ENCODE measurements at places on chromosomes 6 and 20. TPM values are rescaled to one million over a fixed set of nuclear protein-coding genes. Genes with fewer than 3 reads are reported as not detected.
A peak's percentile ranks its signal among the peaks of the same experiment; 100 is the strongest.

WFDC5 gene
- not detected for total RNA-seq

- DNase-seq = no peak
Measured at GRCh38 chr20:2887715-2888114, 14.4 kb downstream of the PTPRA start.

GSS gene
- total RNA-seq = 22.9 TPM

FAM217A gene
- total RNA-seq = not detected

DNA sequence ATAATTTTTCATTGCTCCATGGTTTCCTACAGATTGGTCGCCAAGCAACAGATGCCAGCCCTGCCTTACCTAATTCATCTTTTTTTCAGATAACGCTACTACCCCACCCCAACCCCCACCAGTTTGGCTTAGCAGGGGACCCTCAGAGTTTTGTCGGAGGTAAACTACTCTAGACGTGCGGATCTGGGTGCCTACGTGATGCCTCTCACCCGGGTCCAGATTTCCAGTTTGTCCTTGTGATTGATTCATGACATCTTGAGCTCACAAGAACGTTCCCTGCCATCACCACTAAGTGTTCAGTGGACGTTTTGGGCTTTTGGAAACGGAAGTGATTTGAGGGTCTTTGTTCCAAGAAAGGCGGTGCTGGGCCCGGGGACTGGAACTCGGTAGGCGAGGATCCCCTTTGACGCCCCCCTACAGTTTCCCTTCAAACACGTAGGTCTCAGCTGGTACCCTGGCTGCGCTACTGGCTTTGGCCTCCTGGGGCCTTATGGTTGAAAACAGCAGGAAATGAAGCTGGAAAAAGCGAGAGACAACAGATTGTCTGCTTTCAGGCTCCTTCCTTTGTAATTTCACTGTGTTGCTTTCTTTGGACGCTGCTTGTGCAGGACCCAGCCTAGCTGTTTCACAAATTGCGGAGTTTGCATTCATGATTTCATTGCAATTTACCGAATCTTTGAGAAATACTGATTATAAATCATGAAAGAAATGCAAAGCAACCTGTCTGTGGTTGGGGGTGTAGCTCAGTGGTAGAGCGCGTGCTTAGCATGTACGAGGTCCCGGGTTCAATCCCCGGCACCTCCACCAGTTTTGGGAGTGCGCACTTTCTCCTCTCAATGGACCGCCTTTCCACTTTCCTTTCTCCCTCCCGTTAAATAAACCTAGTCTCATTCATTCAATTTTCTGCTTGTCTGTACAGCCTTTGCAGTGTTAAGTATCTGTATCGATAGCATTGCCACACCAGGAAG is 81.0 kb downstream of the GPX5 start:
- DNase-seq = no peak

CLPSL1 gene
- total RNA-seq = not detected

DNA sequence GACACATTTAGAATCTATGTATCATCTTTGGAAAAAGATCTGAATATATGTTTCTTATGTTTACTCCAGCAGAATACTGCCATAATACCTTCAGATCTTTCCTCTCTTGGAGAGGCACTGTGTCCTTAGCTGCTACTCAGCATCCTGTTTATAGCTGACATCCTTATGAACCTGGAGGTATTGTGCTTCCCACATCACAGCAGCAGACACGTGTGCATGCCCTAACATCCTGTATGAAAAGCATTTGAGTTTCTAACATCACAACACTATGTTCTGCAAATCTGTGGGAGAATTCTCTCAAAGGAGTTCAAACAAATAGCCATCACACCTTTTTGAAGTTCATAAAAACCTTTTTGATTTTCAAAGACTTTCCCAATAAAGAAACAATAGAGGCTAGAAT is 216.0 kb downstream of the GJA1 start:
- no peak for DNase-seq

WFDC2 gene
- 1.5 TPM for total RNA-seq

DNA sequence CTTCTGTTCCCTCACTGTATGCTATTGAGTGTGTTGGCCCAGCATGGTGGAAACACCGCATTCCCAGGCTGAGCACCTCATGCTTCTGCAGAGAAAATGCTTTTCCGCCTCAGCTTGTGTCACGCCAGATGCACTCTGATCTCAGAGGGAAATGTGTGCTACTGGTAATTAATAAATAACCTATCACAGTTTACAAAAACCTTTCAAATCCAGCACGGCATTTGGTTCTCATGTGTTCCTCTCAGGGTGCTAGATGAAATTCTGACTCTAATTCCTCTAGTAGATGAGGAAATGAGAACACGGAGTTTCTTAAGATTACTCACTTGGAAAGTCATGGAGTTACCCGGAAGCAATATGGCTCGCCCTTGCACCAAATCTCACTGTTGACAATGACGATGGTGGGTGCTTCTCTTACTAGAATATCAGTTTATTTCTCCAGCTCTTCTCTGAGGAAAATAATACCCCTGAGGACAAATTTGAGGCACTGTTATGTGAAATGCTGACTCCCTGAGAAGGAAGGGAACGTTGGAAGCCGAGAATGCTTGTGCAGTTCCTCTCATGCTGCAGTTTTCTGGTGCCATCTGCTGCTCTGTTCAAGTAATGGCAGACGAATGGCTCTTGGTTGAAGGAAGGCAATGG is 116.6 kb downstream of the RNF144B start:
- peak; percentile 54 for DNase-seq

DNA sequence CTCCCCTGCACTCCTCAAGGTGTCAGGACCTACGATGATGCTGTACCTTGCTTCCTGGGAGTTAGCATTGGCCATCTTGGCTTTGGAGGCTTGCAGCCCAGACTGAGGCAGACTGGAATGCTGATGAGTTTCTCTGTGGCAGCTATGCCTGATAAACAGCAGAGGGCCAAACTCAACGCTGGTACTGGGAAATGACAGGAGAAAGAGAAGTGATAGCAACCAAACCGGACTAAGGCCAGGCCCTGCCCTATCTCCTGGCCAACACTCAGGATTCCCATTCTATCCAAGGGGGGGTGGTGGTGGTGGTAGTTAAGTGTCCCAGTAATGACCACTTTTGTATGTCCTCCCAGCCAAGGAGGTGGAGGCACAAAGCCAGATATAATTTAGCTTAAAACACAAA is 90.0 kb upstream of the DTNBP1 start:
- DNase-seq = no peak

- DNase-seq = no peak
Measured at GRCh38 chr6:107956181-107956580, 1.8 kb downstream of the SEC63 start.

DEFB132 gene
- not detected for total RNA-seq

GRCh38 chr20:51206032-51206662 is 183.2 kb upstream of the KCNG1 start:
- DNase-seq = no peak

DNA sequence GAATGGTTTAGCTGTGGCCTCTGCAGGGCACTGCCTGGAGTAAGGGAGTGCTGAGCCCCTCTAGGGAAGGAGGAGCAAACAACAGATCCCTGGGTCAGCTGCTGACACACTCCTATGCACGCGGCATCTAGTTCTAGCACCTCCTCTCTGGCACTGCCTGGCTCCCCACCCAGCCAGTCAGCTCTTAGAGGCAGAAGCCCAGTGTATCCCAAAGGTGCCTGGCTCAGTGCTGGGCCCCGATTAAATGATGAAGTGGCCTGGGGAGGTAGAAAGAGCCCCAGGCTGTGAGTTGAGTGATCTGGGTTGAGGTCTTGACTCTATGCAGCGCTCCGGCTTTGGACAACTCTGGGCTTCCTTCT is 7.6 kb upstream of the VEGFA start:
- DNase-seq = no peak

RAD21L1 gene
- total RNA-seq = not detected

- DNase-seq = no peak
Measured at GRCh38 chr6:33728438-33728837, 16.9 kb upstream of the UQCC2 start.

DNA sequence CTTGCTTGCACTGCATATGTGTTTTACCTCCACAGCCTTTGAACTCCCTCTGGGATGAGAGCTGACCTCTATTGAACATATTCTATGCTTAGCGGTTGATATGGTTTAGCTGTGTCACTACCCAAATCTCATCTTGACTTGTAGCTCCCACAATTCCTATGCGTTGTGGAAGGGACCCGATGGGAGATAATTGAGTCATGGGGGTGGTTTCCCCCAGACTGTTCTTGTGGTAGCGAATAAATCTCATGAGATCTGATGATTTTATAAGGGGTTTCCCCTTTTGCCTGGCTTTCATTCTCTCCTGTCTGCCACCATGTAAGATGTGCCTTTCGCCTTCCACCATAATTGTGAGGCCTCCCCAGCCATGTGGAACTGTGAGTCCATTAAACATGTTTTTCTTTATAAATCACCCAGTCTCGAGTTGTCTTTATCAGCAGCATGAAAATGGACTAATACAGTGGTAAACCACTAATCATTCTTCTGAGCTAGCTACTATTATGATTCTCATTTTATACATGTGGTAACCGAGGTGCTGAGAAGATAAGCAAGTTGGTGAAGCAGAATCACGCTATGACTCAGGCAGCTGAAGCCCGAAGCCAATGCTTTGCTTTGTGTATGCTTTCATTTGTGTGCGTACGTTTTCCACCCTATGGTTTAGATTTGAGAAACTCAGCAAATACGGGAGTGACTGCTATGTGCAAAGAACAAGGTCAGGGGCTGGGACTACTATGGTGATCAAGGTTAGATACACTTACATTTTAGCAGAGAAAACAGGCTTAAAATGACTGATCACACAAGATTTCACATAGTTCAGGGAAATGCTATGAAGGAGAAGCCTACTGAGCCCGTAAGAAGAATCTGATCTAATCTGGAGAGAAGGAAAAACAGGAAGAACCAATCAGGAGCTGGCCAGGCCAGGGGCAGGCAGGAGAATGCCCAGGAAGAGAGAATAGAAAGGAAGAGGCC is 363.5 kb downstream of the ESR1 start:
- no peak for DNase-seq

DNA sequence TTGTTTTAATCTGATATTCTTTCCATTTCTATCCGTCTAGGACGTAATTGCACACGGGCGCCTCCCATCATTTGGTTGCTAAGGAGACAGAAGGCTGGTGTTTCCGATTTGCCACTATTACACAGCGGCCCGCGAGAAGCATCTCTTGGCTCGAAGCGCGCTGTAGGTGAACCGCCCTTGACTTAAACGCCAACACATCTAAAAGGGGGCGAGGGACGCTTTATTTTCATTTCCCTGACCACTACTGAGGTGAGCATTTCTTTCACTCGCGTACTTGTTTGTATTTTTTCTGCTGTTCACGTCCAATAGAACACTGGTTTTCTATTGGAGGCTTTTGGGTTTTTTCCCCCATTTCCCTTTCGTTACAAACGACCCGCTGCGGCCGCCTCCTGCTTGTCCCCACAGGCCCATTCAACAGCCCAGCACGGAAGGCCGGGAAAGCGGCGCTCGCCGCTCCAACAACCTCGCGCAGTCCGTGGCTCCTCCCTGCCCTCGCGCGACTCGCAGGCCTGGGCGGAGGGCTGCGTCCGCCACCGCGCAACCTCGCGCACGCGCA is 505 bp upstream of the WRNIP1 start:
- peak; percentile 73 for DNase-seq

DNA sequence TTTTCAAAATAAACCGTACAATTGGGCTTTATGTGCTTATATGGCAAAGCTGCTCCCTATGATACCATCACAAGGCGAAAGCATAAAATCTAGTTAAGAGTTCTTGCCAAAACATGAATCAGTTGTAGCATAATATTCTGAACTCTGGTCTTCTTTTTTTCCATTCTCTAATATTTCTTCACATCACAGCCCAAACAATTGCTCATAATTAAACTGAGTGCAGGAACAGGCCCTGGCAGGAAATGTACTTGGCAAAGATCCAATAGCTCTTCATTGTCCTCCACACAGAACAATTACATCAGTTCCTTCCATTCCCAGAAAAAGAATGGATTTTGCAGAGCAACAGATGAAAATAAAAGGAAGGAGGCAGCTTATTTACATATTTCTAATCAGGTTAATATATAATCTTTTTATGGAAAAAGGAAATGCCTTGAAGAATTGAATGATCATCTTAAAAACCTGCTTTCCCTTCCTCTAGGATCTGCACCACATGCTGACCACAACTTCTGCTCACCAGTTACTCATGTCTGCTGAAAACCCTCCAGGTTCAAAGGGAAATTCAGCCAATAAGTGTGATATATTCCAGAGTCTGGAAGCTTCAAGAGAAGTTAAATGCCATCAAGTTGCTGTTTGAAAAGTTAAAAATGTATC is 123.3 kb upstream of the COL21A1 start:
- DNase-seq = no peak

TMEM200A gene
- 7.2 TPM for total RNA-seq

VTA1 gene
- total RNA-seq = 29.9 TPM

DNA sequence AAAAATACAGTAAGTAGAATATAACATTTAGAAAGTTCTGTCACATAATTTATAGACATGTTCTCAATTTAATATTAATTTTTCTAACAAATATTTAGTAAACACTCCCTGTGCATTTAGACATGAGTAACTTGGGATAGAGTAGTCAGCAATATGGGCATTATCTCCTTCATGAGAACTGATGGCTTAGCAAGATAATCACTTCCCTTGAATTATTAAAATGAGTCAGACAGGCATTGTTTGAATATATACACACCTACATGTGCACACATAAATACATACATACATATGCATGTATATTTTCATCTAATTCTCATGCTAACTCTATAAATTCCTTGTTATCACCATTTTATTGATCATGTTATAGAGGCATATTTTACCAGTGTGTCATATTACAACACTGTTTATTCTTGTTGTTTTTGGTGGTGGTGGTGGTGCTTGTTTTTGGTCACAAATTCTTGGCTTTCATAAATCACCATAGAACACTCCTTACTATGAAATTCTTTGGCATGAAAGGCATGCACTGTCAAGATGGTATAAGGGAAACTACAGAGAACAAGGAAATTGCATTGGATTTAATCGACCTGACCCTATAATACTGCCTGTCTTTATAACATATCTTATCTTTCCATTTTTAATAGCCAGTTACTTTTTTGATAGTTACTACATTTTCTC is 434.5 kb upstream of the MANEA start:
- DNase-seq = no peak

GRCh38 chr20:51339721-51340450 is 202.6 kb downstream of the NFATC2 start:
- DNase-seq = no peak

DNA sequence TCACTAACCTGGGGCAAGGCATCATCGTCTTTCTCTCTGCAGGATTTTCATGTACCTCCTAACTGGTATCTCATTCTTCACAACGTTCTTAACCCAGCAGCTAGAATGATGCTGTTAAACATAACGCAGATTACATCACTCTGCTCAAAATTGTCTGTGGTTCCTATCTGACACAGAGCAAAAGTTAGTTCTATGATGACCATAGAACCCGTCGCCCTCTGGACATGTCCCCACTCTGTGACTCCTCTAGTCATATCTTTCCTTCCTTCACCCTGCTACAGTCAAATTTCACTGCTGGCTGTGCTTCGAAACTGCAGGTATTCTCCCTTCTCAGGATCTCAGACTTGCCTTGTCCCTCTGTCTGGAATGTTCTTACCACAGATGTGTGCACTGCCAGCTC is 87.4 kb upstream of the TPD52L1 start:
- DNase-seq = no peak

BEND3 gene
- 1.4 TPM for total RNA-seq
